NCI-H1105 treated with DMSO at 0.1 percent for 48 hours (cell line): ENCODE measurements at places on chromosomes 3 and 15.

DNA sequence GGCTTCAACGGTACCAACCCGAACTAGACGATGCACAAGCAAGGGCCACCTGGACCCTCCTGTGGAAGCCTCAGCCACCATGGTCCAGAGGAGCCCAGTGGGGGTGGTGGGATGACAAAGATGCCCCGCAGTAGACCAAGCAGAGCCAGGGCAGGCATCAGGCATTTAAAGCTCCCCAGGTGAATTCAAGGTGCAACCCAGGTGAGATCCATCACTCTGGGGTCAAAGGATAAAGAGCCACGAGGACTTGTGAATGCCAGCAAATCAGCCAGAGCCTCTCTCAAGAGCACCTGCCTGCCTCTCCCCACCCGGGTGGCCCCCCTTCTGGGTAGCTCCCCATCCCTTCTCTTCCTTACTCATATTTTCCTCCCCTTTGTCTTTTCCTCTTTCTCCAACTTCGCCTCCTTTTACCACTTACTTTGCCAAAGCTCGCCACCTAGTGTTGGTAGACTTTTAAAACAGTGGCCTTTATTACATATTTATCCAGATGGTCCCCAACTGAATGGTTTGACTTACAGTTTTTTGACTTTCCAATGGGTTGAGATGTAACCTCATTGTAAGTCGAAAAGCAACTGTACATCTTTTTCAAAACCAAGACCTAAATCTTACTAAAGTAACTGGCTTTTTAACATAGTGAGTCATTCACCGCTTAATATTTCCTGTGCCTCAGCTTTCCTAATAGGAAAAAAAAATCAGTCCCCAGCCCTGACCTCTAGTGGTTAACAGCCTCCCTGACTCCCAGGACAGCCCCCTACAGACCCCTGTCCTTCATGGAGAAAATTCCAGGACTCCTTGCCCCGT lies 18.8 kb downstream of the PLA2G4F start:
- peak; percentile 51 for DNase-seq

- DNase-seq = no peak
These were observed 303.9 kb downstream of the PDCD6IP start for GRCh38 chr3:34102288-34102687.

DNA sequence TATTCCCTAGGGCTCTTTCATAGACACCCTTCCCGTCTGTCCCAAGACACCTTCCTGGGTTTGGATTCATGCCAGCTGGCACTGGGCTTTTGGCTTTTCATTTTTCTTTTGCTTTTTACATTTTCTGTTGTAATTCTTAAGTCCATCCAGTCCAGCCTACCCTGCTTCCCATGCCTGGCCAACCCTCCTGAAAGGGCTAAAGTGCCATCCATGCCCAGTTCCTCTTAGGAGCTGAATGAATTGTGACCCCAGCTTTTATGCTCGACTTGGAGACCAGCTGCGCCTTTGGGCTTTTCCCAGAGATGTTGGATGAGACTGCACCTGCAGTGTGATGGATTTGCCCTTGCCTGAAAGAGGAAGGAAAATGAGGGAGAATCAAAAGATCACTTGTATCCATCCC lies 25.8 kb downstream of the LRRN1 start:
- no peak for DNase-seq

DNA sequence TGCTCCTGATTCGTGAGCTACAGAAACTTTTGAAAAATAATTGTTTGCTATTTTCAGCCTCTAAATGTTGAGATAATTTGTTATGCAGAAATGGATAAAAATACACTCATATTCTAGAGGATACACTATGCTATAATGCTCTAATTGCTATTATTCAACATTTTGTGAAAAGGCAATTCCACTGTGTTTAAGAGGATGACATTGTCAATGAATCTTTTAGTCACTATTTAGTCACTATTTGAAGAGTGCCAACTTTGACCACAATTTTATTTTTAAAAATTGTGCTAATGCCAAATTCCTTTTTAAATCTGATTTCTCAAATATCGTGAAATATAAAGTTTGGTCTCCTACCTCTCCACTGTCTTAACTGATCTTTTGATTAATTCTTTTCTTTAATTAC lies 604.9 kb upstream of the KCNMB2 start:
- no peak for DNase-seq

GRCh38 chr15:55555089-55555488 lies 33.1 kb downstream of the PYGO1 start:
- DNase-seq = no peak

DNA sequence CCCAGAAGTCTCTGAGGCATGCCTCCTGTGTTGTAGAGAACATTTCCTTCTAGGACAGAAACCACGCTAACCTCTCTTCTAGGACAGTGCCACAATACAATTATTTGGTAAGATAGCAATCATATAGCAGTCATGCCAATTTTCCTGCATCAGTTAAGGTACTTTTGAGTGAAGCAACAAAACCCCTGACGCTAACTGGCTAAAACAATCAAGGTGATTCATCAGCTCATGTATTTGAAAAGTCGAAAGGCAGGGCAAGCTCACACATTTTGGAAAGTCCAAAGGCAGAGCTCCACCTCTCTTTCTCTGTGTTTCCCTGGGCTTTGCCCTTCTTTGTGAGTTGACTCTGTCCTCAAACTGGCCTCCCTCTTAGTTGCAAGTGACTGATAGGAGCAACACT lies 10.1 kb downstream of the TERC start:
- DNase-seq = no peak

DNA sequence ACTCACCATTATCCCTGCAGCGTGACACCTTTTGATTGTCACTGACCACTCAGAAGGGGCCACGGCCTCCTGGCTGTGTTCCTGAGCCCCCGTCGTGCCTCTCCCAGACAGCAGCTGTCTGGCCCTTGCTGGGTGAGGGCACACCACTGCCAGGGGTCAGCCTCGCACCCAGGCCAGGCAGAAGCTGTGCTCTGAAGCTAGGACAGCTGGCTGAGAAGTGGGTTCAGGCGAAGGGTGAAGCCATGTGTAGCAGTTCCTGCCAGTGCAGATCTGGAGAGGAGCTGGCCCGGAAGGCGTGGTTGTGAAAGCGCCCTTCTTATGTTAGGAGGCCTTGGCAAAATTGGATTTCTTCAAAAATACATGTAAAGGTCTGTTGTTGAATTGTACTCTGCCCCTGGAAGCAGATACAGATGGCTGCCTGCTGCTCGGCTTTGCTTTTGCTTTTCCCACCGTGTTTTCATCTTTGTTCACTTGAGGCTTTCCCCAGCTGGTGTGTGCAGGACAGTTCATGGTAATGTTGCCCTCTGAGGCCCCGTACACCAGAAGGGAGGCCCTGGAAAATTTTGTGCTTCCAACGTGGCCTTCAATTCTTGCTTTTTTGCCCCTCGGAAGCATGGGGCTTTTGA lies 49.1 kb downstream of the KLHL25 start:
- no peak for DNase-seq

DNA sequence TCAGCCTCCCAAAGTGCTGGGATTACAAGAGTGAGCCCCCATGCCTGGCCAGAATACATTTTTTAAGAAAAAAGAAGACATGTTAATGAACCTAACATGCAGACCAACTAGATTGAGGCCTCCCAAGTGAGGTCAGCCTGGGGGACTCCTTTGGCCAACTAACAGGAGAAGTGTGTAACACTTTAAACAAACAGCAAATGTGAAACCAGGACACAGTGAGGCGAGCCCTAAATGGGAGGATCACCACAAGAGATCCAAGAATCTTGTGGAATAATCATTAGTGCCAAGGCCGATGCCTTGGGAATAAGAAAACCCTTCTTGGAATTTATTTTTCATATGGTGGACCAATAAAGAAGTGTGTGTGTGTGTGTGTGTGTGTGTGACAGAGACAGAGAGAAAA lies 73.9 kb downstream of the ATP10A start:
- DNase-seq = no peak

- no peak for DNase-seq
These were observed 95.7 kb upstream of the SLC2A2 start for GRCh38 chr3:171122240-171122639.

DNA sequence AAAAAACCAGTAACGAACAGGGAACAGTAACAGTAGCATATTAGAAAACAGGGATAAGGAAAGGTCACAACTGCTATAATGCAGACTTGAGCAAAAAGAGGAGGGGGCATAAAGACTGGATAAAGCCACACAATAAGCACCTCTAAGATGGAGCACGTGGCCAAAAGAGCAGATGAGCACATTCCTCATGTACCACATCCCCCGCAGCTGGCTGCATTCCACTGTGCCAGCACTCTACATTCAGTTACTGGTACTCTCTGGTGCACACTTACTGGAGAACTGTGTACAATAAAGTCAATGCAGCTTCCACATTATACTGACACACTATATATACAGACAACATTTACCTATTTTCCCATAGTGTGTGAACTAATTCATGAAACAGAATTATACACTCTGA lies 64.7 kb downstream of the UBE3A start:
- DNase-seq = no peak

GRCh38 chr3:54426381-54426780 lies 304.0 kb downstream of the CACNA2D3 start:
- no peak for DNase-seq

DNA sequence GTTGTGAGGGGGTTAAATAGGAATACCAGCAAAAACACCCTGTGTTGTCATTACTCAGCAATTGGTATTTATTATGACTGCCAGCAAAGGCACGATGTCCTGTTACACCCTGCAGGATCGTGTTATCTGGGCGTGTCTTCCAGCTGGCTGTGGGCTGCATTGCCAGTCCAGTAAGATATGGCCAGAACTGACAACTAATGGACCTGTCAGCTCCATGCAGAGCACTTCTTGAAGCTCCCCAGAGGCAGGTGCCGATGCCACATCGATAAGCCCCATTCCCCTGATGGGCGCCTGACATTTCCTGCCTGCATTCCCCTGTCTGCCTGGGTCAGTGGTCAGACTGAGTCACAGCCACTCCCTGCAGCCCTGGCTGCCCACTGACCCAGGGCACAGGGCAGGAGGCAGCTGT lies 79.7 kb upstream of the RASGRF1 start:
- no peak for DNase-seq

DNA sequence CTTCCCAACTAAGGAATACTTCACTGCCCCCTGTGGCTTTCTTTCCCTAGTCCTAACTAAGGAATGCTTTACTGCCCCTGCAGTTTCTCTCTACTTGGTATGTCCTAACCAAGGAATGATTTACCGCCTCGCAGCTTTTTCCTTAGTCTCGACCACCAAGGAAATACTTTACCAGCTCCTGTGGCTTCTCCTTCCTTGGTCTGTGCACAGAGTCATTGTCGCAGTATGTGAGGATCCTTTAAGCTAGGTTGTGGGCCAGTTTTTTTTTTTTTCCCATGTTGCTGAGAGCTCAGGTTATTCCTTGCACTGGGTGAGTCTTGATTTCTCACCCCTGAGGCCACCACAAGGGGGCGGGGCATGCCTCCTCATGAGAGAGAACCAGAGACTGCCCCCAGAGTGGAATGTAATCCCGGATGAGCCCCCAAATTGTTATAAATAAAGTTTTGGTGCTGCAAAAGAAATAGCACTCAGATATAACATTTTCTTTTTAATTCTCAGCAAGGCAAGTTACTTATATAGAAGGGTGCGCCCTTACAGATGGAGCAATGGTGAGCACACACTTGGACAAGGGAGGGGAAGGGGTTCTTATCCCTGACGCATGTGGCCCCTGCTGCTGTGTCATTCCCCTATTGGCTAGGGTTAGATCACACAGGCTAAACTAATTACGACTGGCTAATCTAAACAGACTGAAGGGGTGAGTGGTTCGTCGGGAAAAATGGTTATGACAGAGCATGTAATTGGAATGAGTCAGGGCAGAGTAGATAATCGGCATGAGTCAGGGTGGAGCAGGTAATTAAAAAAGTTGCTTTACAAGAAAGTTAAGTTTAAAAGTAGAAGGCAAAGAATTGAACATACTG lies 27.0 kb downstream of the NDUFB4 start:
- DNase-seq = no peak

GRCh38 chr15:72727154-72727553 lies 41.1 kb downstream of the BBS4 start:
- DNase-seq = no peak

DNA sequence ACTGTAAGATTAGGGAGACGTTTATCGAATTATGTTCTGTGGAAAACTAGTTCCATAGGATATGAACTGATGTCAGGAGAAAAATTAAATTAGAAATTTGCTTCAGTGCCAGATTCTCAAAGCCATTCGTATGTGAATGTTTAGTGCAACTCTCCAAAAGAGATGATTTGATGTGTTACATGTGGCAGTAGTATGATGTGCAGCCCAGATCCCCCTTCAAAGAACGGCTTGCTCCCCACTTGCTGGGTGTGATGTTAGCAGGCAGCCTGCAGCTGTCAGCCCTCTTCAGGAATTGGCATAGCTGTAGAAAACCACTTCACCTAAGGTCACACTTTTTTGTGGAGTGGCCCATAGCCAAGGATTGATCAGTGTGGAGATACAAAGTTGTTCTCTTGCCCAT lies 127.0 kb upstream of the CCDC54 start:
- DNase-seq = no peak

- DNase-seq = peak; percentile 70
These were observed 6.9 kb downstream of the NEK11 start for GRCh38 chr3:131033480-131034080.

DNA sequence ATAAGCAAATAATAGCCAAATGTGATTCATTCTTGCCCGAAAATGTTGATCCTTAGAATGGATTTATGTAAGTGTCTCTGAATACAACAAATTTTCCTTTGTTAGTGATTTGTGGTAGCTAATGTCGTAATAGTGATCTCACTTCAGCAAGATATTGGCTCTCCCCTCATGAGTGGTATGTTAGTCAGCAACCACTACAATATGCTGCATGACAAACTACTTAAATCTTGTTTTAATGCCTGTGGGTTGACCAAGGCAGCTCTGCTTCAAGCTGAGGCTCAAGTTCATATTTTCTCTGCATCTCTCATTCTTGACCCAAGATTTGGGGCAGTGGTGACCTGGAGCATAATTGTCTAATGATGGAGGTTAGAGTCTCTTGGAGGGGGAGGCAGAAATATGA lies 49.8 kb upstream of the GALNT15 start:
- DNase-seq = no peak

GRCh38 chr3:124802702-124803101 lies 72.5 kb downstream of the UMPS start:
- no peak for DNase-seq

- no peak for DNase-seq
These were observed 36.0 kb downstream of the GRAMD2A start for GRCh38 chr15:72161361-72162132.

DNA sequence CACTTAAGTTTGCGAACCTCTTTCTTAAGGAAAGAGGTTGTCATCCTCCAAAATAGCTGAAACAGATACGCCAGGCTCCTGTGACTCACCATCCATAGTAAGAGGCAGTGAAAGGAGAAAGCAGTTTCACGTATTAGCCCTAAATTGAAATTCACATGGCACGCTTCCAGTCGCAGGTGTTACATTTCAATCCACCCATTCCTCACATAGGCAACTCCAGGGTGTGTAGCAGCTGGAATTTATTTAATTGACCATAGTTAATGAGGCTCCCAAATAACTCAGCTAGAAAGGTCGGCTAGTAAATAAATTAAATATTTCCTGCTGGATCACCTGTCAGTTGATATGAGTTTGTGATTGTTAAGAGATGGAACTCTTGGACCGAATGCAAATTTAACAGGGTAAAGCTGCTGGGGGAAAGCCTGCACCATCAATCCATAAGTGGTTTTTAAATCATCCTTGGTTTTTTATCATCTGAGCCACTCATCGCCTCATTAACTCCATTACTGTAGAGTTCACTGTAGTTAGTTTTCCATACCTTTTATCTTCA lies 19.6 kb downstream of the NSUN3 start:
- DNase-seq = peak; percentile 97
